ENCODE measurements at places on chromosomes 7 and 10. TPM values are rescaled to one million over a fixed set of nuclear protein-coding genes. Genes with fewer than 3 reads are reported as not detected.

HOXA1 gene
- total RNA-seq = 0.63 TPM

TMEM139 gene
- 0.09 TPM for total RNA-seq

ZNF488 gene
- not detected for total RNA-seq

ASL gene
- total RNA-seq = 18.8 TPM

CRTAC1 gene
- total RNA-seq = not detected

BMPER gene
- 7.4 TPM for total RNA-seq

TMEM130 gene
- 1.3 TPM for total RNA-seq

VAX1 gene
- total RNA-seq = not detected

CYCS gene
- 18.4 TPM for total RNA-seq

STEAP1B gene
- 21.0 TPM for total RNA-seq

AKR1C8 gene
- total RNA-seq = not detected

CALHM1 gene
- not detected for total RNA-seq

CACNA2D1 gene
- 33.3 TPM for total RNA-seq

HOXA3 gene
- 1.3 TPM for total RNA-seq

SLC18A2 gene
- not detected for total RNA-seq

HOXA7 gene
- total RNA-seq = not detected

CCDC3 gene
- total RNA-seq = 0.16 TPM

DNAH11 gene
- total RNA-seq = under 0.01 TPM

CXCL12 gene
- total RNA-seq = 54.7 TPM

ANKRD61 gene
- total RNA-seq = not detected

ASB10 gene
- total RNA-seq = not detected

RAB18 gene
- total RNA-seq = 33.2 TPM

RAB19 gene
- not detected for total RNA-seq

TMEM140 gene
- total RNA-seq = 12.0 TPM

HECW1 gene
- total RNA-seq = 0.79 TPM

CASP7 gene
- 35.2 TPM for total RNA-seq

BLNK gene
- total RNA-seq = 0.09 TPM

MSS51 gene
- 1.1 TPM for total RNA-seq

RNF148 gene
- 0.26 TPM for total RNA-seq

HKDC1 gene
- 0.77 TPM for total RNA-seq

UCMA gene
- total RNA-seq = not detected

OR2AE1 gene
- 0.16 TPM for total RNA-seq

HYAL4 gene
- total RNA-seq = not detected

TAC1 gene
- 0.16 TPM for total RNA-seq

AGR2 gene
- total RNA-seq = not detected

CALHM3 gene
- total RNA-seq = not detected

CCDC172 gene
- not detected for total RNA-seq

CYREN gene
- 28.5 TPM for total RNA-seq

HHEX gene
- total RNA-seq = 2.8 TPM

LGI1 gene
- not detected for total RNA-seq

PDE6C gene
- not detected for total RNA-seq

HELLS gene
- total RNA-seq = 7.7 TPM

AKR1C2 gene
- 48.6 TPM for total RNA-seq

ADCYAP1R1 gene
- total RNA-seq = not detected

UPK3B gene
- 0.32 TPM for total RNA-seq

SPACDR gene
- 0.17 TPM for total RNA-seq

FAM20C gene
- total RNA-seq = 37.5 TPM

GUSB gene
- 35.7 TPM for total RNA-seq

RAMP3 gene
- total RNA-seq = 0.17 TPM

CYP3A4 gene
- total RNA-seq = not detected

TMEM213 gene
- not detected for total RNA-seq
